ENCODE measurements at places on chromosomes 7 and 10. TPM values are rescaled to one million over a fixed set of nuclear protein-coding genes. Genes with fewer than 3 reads are reported as not detected.

The ANXA11 gene
- 149 TPM for total RNA-seq

The SFXN2 gene
- total RNA-seq = 7.7 TPM

The CACNB2 gene
- 0.14 TPM for total RNA-seq

The CARD11 gene
- 0.88 TPM for total RNA-seq

The NUTM2D gene
- total RNA-seq = 1.5 TPM

The MMRN2 gene
- 2.0 TPM for total RNA-seq
